ENCODE measurements at places on chromosomes 2 and 18. TPM values are rescaled to one million over a fixed set of nuclear protein-coding genes. Genes with fewer than 3 reads are reported as not detected.

GRCh38 chr18:76488190-76488589 lies 6.9 kb downstream of the ZNF516 start:
- peaks cover 54% of the 10 kb centered on the region for H3K4me1 ChIP-seq
- H3K4me3 ChIP-seq, result no peak overlapping the region
- no peaks in the 10 kb centered on the region for H3K36me3 ChIP-seq
- peaks cover 14% of the 10 kb centered on the region for H3K27me3 ChIP-seq

GRCh38 chr2:172328103-172328841 lies 99.1 kb upstream of the ITGA6 start:
- H3K4me3 ChIP-seq, result no peak overlapping the region
- no peak for DNase-seq
- H3K4me1 ChIP-seq, result peaks cover 29% of the 10 kb centered on the region
- no peaks in the 10 kb centered on the region for H3K36me3 ChIP-seq
- peaks cover 2% of the 10 kb centered on the region for H3K27me3 ChIP-seq
- no peak overlapping the region for H3K27ac ChIP-seq

Gene SERPINB7
- not detected for polyA plus RNA-seq

DNA sequence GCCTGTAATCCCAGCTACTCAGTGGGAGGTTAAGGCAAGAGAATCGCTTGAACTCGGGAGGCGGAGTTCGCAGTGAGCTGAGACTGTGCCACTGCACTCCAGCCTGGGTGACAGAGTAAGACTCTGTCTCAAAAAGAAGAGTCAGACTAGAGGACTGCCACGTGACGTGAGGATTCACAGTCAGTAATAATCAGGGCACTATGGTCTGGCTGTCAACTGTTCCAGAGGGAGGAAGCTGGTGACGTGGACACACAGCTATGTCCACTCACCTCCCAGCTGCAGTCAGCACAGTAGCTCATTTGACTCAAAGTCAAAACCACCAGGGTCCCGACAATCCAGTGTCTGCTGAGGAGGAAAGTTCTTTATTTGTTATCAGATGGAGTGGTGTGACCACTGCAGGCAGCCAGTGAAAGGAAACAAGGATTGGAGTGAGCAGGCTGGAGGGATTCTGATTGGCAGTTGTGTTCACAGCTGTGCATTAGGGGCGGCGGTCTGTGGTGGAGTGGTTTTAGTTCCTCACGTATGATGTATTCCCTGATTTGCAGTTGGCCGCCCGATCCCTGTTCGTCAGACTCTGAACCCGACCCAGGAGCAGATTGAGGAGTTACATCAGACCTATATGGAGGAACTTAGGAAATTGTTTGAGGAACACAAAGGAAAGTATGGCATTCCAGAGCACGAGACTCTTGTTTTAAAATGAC lies 37.9 kb downstream of the MOGAT1 start:
- H3K36me3 ChIP-seq, result no peaks in the 10 kb centered on the region
- H3K27me3 ChIP-seq, result peaks cover 15% of the 10 kb centered on the region
- H3K4me1 ChIP-seq, result no peaks in the 10 kb centered on the region
- no peak for DNase-seq
- H3K4me3 ChIP-seq, result no peak overlapping the region
- no peak overlapping the region for H3K27ac ChIP-seq

- no peak for DNase-seq
- H3K4me3 ChIP-seq, result no peak overlapping the region
- H3K27ac ChIP-seq, result no peak overlapping the region
- no peaks in the 10 kb centered on the region for H3K36me3 ChIP-seq
- no peaks in the 10 kb centered on the region for H3K4me1 ChIP-seq
Observed at GRCh38 chr2:217863883-217864282, 138.9 kb downstream of the TNS1 start.

Gene DSG2
- polyA plus RNA-seq, result not detected

DNA sequence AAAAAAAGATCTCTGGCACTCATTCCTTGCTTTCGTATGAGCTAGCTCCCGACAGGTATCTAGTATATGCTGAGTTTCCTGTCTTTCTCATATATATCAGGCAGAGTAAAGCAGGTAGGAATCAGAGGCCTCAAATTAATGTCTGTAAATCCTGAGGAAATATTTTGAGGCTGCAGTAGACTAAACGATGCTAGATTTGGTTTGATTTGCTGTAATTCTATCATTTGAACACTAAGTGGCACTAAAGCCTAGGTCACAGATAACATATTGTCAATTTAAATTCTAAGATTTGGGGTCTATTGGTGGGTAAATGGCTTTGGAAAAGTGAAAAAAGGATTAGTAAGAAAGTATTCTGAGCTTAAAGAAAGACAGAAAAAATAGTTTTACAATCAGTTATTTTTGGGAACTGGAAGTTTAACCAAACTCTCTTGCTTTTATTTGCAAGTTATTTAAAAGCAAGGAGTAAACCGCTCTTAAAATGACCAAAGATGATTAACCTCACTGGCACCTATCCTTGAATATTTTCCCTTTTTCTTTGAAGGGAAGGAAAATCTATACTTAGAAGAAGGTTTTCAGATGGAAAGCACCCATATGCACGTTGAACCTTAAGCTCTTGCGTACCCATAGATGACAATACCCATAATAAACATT lies 37.6 kb upstream of the SLC4A10 start:
- no peaks in the 10 kb centered on the region for H3K36me3 ChIP-seq
- no peaks in the 10 kb centered on the region for H3K4me1 ChIP-seq
- H3K27ac ChIP-seq, result no peak overlapping the region
- H3K27me3 ChIP-seq, result peaks cover 1% of the 10 kb centered on the region

DNA sequence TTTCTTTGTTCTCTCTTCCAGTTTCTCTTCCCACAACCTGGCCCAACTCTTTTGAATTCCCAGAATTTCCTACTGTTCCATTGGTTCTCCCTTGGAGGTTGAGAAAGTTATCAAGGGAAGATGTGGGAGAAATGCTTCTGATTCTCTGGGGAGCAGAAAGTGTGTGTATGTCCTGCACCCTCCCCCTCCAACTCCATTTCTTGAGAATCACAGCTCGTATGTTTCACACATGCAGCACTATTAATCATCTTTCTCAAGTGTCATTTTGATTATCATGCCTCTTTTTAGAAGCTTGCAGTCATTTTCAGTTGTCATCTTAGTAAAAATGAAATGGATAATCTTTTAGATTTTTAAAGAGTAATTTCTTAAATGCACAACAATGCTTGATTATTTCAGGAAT lies 296.8 kb upstream of the SLC39A10 start:
- no peaks in the 10 kb centered on the region for H3K27me3 ChIP-seq
- DNase-seq, result no peak
- H3K36me3 ChIP-seq, result no peaks in the 10 kb centered on the region
- no peaks in the 10 kb centered on the region for H3K4me1 ChIP-seq
- H3K4me3 ChIP-seq, result no peak overlapping the region

Data from immature natural killer cell (primary cell).